ENCODE measurements at places on chromosomes 2 and 18.

DNA sequence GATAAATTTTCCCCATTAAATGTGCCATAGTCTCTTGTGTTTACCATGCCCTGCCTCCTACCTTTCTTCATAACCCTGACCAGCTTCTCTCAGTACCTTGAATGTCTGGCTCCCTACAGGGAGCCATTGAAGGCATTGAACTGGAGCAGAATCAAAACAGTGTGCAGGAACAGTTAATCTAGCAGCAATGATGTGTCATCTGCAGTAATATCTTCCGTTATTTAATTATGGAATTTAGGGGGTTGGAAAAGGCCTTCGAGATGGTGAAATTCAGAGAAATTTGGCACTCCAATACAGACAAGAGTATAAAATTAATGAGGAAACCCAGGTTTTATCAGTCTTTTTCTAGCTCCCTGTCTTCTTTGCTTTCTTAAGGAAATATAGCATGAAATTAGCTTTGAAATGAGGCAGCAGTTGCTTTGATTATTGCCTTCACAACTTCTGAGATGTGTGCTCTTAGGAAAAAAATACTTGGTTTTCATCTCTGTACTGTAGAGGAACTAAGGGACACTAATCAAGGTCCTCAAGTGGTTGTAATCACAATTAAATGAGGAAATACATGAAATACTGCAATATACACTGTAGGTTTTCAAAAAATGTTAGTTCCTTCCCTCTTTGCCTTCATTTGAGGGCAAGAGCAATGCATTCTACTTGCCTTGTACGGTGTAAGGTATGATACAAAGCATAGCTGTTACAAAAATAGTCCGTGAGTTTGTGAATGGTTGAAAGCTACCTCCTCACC is 369.1 kb downstream of the SETBP1 start:
- DNase-seq = peak; percentile 53

- no peak for DNase-seq
Measured at GRCh38 chr18:21684731-21685130, 19.8 kb downstream of the ABHD3 start.

- peak; percentile 32 for DNase-seq
Measured at GRCh38 chr18:35868915-35869314, 103.6 kb upstream of the RMP24 start.

GRCh38 chr18:36762074-36762473 is 66.7 kb downstream of the TPGS2 start:
- DNase-seq = no peak

- DNase-seq = no peak
Measured at GRCh38 chr2:162072976-162073887, 783 bp downstream of the DPP4 start.

DNA sequence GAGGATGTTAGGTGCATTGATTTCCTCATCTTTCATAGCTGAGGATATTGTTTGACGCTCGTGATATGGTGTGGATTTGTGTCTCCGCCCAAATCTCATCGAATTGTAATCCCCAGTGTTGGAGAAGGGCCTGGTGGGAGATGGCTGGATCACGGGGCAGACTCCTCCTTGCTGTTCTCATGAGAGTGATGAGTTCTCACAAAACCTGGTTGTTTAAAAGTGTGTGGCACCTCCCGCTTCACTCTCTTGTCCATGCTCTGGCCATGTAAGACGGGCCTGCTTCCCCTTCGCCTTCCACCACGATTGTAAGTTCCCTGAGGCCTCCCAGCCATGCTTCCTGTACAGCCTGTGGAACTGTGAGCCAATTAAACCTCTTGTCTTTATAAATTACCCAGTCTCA is 28.4 kb upstream of the GPC1 start:
- DNase-seq = no peak

DNA sequence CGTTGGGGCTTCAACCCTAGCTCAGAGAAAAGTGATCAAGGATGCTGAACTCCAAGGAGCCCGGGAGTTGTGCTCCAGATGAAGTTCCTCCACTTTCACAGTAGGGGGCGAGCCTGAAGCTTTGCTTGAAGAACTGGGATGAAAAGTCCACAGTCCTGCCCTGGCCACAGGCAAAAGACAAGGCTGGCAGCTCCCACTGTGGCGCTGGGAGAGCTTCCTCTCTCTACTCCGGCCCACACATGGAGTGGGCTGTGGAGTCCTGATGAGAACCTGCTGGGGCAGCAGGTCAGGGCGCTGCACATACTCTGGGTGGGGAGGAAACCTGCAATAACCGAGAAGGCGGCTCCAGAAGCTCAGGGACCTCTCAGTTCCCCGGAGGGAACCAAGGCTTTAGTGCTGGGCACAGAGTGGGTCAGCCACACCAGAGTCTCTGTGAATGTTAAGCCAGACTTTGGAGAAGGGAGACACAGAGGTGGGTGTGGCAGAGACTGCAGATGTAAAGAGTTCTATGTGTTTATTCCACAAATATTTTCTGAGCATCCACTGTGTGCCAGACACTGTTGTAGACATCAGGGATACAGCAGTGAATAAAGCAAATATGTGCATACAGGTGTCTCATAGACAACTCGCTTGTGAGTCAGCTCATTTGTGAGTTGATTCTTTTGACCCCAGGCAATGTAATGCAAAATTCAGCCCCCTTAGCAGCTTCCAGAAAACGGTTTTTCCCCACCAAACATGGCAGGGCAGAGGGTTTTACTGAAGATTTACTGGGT is 48.0 kb upstream of the MRPL33 start:
- DNase-seq = peak; percentile 71

DNA sequence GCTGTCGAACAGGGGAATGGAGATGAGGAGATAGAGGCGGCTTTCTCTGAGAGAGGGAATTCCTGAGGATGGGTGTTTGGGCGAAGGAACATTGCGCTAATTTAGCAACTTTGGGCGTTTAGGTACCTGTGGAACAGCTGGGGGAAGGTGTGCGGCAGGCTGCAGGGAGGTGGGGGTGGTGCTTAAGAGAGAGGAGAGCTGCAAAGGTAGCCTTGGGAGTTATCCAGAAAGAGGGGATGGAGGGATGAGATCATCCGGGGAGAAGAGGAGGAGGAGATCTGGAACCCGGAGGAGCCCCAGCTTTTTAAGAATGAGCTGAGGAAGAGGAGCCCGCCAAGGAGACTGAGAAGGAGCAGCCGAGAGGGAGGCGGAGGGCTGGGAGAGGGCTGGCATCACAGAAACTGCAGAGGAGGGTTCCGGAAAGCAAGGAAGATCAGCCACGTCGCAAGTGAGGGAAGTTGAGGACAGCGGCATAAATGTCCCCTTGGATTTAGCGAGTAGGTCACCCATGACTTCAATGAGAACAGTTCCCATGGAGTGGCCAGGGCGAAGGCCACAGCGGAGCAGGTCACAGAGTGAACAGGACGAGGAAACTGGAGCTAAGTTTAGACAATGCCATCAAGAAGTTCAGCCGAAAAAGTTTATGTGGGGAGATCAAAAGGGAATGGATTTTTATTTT is 174.7 kb downstream of the KLHL29 start:
- DNase-seq = no peak

- DNase-seq = no peak
Measured at GRCh38 chr2:189511210-189511959, 69.2 kb downstream of the SLC40A1 start.

DNA sequence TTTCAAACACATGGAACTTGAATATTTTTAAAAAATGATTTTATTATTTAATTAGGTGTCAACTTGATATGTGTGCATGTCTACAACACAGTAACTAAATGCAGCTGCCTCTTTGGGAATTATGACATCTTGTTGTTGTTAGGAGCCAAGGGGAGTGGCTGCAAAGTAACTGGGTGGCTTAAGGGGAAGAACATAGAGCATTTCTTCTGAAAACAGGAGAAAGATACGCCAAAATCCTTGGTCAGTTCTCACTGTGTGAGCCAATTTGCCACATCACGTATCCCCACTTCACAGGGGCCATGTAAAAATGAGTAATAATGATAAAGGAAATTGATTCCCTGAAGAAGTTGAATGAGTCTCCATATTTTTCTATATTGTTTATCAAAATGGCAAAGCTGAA is 309.8 kb upstream of the COL3A1 start:
- DNase-seq = no peak

- DNase-seq = no peak
Measured at GRCh38 chr18:46484971-46485370, 172.0 kb downstream of the LOXHD1 start.

GRCh38 chr2:215748446-215748845 is 264.9 kb downstream of the MREG start:
- peak; percentile 95 for DNase-seq

DNA sequence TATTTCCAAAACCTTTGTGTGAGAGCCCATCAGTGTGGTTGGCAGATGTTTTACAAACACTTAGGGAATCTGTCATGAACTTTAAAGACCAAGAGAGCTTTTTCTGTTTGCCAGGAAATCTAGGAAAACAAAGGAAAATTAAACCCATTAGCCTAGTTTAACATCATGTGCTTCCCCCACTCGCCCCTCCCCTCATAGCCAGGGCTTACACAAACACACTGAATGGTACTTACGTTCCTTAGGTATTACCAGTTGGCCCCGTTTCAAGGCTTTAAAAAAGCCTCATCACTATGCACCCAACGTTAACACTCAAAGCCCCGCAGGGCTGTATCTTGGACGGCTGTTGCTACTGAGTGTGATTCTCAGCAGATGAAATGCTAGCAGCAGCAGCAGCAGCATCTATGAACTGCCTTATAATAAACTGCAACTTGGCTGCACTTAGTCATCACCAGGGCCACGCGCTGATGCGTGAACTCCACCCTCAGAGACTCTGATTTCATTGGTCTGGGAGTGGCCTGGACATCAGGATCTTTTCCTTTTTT is 20.1 kb upstream of the TTC39C start:
- DNase-seq = no peak

- no peak for DNase-seq
Measured at GRCh38 chr2:48514348-48515003, 15.5 kb upstream of the STON1 start.

GRCh38 chr2:72953976-72954375 is 36.7 kb downstream of the EMX1 start:
- no peak for DNase-seq

DNA sequence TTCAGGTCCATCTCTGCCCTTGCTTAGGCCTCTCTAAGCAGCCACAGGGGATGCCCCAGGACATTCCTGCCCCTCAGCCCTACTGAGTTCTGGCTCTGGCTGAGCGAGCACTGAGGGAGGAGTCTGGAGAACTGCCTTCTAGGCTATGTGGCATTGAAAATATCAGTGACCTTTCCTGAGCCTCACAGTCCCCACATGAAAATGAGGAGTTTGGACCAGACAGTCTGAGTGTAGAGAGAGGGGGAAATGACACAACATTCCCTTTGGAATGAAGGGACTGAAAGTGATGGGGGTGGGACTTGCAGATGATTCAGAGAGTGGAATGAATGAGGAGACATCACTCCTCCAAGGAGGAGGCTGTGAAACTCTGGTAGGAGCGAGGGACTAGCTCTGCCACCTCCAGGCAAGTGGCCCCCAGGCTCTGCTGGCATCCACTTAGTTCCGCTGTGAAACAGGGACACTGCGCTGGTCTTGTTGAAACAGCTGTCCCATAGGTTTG is 8.0 kb downstream of the TNS1 start:
- DNase-seq = no peak

GRCh38 chr2:239271882-239272281 is 128.9 kb downstream of the HDAC4 start:
- no peak for DNase-seq

GRCh38 chr2:72629062-72629461 is 196.8 kb downstream of the EXOC6B start:
- DNase-seq = no peak

DNA sequence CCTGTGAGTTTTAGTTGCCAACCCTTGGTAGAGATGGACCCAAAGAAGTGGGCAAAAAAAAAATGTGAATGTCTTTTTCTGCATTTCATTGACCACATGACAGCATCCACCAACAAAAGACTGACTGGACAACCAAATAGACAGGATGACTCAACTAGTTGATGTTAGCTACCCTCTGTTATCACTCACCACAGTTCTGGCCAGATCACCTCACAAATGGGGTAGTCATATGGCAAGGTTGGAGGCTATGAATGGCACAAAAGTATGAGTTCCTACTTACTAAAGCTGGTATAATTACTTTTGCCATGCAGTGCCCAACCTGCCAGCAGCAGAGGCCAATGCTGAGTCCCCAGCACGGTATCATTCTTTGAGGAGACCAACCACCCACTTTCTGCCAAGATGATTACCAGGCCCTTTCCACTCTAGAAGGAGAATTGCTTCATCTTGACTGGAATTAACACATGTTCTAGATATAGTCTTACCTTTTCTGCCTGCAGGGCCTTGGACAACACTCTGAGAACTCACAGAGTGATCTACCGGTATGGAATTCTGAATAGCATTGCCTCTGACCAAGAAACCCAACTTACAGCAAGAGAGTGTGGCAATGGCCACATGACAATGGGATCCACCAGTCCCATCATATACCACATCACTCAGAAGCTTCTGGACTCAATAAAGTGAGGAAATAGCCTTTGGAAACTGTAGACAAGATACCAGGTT is 20.1 kb upstream of the TCF7L1 start:
- DNase-seq = no peak

- no peak for DNase-seq
Measured at GRCh38 chr2:126571403-126571802, 84.6 kb upstream of the GYPC start.

- DNase-seq = no peak
Measured at GRCh38 chr2:202017940-202018339, 15.7 kb upstream of the FZD7 start.

- DNase-seq = no peak
Measured at GRCh38 chr2:104583811-104584210, 270.1 kb upstream of the POU3F3 start.

DNA sequence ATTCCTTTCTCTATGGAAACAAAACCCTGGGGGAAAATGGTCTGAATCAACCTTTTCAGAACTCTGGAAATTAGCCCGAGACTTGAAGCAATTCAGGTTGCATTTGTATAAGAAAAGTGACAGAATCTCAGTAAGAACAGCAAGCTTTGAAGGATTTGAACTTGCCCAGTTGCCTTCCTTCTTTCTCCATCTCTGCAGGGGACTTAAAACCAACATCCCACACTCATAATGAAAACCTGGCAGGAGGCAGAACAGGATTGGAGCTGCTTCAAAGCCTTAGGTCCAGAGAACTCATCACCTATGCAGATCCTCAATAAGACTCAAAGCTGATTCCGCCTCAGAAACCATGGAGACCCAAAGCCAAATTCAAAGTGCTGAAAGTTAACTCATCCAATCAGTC is 790.5 kb upstream of the ID2 start:
- no peak for DNase-seq

DNA sequence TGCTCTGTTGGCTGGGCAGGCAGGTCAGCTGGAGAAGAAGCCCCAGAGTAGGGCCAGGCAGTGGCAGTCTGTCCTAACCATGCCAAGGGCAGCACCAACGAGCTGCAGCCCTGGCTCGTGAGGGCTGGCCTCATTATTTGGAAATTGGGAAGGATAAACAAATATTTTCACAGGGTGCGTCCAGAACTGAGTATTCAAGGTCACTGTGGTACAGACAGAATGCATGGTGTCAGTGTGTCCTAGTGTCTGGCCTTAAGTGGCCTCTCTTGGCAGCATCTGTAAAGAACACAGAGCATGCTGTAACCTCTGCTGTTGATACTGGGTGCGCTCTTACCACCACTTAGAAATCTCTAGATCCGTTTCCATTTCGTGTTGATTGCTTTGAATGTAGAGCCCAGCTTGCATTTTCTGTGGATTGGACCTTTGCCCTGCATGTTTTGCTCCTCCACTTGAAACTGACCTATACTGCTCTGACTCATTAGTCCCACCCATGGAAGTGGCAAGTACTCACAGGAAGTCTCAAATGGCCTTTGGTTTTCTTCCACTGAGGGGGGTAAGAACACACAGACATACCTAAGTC is 88.2 kb downstream of the GREB1L start:
- no peak for DNase-seq

GRCh38 chr2:47221039-47221438 is 65.9 kb upstream of the STPG4 start:
- no peak for DNase-seq

GRCh38 chr2:37809525-37809924 is 115.6 kb upstream of the RMDN2 start:
- DNase-seq = peak; percentile 70

All from inflammatory macrophage (primary cell).